ENCODE measurements at places on chromosomes 6 and 20.

DNA sequence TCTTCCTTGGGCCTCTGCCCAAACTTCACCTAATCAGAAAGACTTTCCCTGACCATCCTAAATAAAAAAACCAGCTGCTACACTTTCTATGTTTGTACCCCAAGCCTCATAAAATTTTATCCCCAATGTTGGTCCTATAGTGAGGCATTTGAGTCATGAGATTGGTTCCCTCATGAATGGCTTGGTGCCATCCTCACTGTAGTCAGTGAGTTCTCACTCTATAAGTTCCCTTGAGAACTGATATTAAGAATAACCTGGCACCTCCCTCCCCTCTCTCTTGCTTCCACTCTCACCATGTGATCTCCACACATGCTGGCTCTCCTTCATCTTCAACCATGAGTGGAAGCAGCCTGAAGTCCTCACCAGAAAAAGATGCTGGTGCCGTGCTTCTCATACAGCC lies 316.9 kb upstream of the PRDM1 start:
- DNase-seq: no peak

DNA sequence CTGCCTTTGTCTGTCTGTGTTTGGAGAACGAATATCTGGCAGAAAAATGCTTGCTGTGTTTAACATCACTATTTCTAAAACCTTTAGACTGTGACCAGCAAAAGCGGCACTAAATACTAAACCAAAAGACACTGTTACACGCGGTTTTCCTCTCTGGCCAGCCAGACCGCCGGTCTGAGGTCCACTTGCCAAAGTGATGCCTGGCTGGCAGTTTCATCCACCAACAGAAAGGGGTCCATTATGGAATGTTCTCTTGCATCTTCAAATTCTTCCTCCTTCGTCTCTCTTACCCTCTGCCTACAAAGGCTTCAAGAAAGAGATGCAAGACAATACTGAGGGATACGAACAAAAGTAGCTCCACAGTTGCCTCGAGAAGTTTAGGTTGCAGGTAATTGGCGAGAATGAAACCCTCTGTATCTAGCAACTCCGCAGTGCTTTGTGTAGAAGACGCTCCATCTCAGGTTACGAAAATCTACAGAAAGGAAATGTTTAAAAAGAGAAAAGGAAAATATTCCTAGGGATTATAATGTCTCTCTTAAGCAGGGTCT lies 176.6 kb downstream of the TRIM27 start:
- DNase-seq: no peak

DNA sequence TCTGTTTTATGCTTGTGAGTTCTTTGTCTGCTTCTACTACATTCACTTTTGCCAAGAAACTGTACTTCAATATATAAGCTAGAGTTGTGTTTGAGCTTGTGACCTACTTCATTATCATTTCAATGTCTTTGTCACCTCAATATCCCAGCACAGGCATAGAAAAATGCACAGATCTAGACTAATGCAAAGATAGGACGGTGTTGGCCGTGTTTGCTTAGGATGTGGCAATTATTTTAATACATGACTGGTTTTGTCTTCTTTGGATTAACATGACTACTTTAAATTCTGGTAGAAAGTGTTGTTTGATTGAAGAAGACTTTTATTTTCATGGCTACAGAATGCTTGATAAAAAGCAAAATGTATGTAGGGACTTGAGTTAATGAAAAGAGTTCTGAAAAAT lies 1075.0 kb upstream of the GJE1 start:
- no peak for DNase-seq

- DNase-seq: no peak
These were observed 486.8 kb downstream of the FRK start for GRCh38 chr6:115573861-115574260.

DNA sequence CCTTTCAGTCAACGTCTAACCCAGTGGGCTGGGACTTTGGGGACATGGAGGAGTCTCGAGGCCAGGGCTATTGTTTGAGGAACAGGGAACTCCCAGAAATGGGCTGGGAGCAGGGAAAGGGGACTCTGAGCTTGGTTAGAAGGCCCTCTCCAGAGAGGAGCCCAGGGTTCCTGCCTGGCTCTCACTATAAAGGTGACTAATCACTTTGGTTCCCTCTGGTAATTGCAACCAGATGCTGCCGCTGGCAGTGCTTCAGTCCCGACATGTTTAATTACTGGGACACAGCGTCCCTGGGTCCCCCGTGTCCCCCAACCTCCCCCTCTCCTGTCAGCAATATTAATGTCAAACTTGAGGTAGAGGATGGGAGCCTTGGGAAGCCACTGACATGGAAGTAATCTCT lies 5.0 kb upstream of the GDF5 start:
- no peak for DNase-seq

GRCh38 chr6:3489027-3489757 lies 32.3 kb upstream of the SLC22A23 start:
- DNase-seq: no peak

DNA sequence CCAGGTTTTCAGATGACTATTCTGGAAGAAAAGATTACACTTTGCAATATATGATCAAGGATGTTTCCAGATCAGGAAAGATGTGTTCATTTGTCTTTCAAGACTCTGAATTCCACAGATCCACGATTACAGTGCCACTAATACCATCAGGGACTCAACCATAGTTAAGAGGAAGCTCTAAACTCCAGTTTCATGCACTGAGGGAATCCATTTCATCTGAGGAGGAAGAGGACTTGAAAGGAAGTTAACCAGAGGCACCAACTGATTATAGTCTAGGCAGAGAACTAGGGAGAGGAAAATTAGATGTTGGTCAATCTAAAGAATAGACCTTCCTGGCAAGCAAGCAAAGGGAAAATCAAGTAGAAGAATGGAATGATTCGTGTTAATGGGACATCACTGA lies 218.3 kb upstream of the PRDM1 start:
- no peak for DNase-seq

Data from cortex of kidney (tissue), 1 donor.